AG04450 (cell line): ENCODE measurements at places on chromosomes 4 and X. TPM values are rescaled to one million over a fixed set of nuclear protein-coding genes. Genes with fewer than 3 reads are reported as not detected.

DNA sequence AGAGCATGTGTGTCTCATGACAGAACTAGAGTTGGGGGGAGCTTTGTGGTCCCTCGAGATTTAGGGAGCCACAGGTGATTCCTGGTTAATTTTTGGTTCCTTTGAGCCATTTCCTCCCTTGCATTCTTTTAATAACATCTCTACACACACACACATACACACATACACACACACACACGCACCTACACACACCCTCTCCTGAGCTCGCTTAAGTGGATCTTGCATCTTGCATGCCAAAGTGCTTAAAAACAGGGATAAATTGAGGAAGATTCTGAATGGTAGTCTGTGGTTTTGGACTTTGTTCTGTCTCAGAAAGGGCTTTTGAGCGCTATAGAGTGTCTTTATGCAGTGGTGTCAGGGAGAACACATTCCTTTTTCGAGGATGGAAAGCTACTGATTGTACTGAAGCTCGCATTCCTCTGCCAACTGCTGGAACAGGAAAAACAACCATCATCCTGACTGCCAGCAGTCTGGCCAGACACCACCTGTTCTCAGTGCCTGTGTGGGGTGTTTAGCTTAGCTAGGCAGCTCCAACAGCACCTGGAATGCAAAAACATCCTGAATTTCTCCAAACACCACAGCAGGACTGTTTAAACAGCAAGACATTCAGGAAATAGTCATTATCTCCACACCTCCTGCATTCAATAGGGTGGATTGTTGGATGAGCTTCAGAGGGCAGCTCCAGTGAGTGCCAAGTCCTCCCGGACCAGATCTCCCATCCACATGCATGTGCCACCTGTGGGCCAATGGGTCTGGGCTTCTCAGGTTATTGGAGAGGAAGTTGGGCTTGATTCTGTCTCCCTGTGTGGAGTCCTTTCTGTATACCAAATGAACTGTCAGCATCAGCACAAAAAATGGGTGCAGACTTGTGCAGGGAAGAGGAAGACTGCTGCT, 21.9 kb upstream of the IGFBP7 start:
- DNase-seq = no peak

GRCh38 chrX:21503593-21503992, 129.4 kb downstream of the CNKSR2 start:
- no peak for DNase-seq

PSAPL1 gene
- polyA plus RNA-seq = not detected in 2 replicates

TMEM156 gene
- 1.8 and 2.3 TPM in 2 replicates for polyA plus RNA-seq

DNA sequence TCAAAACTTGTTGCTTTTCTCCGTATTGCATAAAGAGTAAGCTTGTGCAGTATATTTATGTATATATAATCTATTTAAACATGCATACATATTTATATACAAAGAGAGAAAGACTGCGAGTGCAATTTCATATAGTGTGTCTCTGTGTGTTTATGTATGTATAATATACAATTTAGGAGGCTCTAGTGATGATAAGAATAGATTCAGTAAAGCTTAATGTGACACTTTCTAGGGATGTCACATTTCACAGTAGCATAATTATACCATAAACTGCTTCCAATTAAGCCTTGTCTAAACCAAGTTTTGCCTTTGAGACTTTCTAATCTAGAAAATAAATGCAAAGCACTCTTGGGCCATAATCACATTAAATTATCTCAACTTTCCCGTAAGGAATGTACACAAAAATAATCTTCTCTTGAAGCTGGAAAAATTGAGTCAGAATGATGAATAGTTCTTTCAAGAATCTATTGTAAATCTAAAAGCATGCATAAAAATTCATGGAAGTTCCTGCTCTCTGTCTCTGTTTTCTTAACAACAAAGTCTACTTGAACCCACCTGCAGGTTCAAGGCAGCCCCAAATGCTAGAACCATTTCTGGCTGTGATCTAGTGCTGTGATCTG, 114.1 kb upstream of the NPY2R start:
- no peak for DNase-seq

GUCY1B1 gene
- polyA plus RNA-seq = 18.7 and 25.0 TPM in 2 replicates

DNA sequence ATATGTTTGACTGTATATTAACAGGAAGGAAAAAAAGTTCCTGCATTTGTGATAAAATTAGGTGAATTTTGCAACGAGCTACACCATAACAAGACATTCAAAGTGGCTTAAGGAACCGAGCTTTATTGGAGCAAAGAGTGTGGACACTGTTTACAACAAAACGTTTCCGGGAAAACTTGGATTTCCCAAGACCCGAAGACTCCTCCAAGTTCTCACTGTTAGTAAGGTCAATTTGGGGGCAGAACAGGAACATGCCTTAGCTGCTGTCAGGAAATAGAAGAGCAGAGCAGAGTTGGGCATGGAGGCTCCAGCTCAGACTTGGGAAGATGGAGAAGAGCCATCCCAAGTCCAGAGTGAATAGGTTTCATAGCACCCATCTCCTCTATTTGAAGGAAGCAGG, 16.5 kb downstream of the ADH6 start:
- DNase-seq = no peak
